Lower lobe of right lung (tissue), 2 donors: ENCODE measurements at places on chromosomes 2 and 18. TPM values are rescaled to one million over a fixed set of nuclear protein-coding genes. Genes with fewer than 3 reads are reported as not detected.

DNA sequence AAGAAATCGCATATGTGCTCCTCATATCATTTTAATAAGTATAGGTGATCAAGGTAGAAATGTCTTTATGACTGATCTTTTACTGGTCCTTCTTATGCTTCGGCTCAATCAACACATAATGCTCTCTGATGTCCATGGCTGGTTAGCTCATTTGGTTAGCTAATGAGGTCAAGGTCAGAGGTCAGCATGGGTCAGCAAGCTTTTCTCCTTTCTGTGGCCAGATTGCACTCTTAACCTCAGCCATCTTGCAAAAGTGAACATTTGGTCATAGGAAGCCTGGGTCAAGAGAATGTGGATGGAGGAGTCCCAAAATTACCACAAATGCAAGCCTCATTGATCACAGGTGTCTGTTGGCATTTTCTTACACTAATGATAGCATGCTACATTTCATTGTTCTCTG is 35.4 kb upstream of the DARS1 start:
- no peaks in the 10 kb centered on the region for H3K36me3 ChIP-seq
- no peak overlapping the region for H3K4me3 ChIP-seq
- H3K27me3 ChIP-seq: no peaks in the 10 kb centered on the region
- peaks cover 31% of the 10 kb centered on the region for H3K4me1 ChIP-seq
- H3K27ac ChIP-seq: no peak overlapping the region
- DNase-seq: no peak

GRCh38 chr2:166013878-166014277 is 60.3 kb upstream of the TTC21B start:
- H3K4me1 ChIP-seq: no peaks in the 10 kb centered on the region
- no peaks in the 10 kb centered on the region for H3K27me3 ChIP-seq
- H3K27ac ChIP-seq: no peak overlapping the region
- H3K4me3 ChIP-seq: no peak overlapping the region
- H3K36me3 ChIP-seq: no peaks in the 10 kb centered on the region
- DNase-seq: no peak

The RTKN gene
- 27.5 TPM for total RNA-seq

- H3K27ac ChIP-seq: no peak overlapping the region
- no peak overlapping the region for H3K4me3 ChIP-seq
- DNase-seq: no peak
These were observed 78.0 kb downstream of the UPP2 start for GRCh38 chr2:158179660-158180059.

GRCh38 chr2:152920846-152921245 is 202.4 kb downstream of the ARL6IP6 start:
- DNase-seq: no peak
- no peak overlapping the region for H3K27ac ChIP-seq
- no peaks in the 10 kb centered on the region for H3K27me3 ChIP-seq
- H3K4me1 ChIP-seq: peaks cover 4% of the 10 kb centered on the region
- H3K4me3 ChIP-seq: no peak overlapping the region
- H3K36me3 ChIP-seq: no peaks in the 10 kb centered on the region

DNA sequence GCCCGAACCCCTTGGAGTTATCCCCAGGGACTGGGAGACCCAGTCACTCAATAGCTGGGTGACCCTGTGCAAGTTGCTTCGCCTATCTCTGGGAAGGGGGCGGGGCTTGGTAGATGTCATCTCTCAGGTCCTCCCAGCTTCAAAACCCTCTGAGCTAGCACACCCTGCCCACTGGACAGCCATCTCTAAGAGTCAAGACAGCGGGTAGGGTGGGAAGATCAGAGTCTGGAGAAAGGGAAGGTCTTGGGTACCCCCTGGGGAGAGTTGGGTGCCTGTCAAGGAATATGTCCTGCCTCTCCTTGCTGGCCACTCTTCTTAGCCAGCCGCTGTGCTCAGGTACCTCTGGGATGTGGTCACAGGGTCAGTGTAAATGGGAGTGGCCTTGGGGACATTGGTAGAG is 8.0 kb downstream of the GLI2 start:
- peaks cover 5% of the 10 kb centered on the region for H3K4me1 ChIP-seq
- H3K4me3 ChIP-seq: no peak overlapping the region
- H3K27ac ChIP-seq: no peak overlapping the region
- DNase-seq: no peak

DNA sequence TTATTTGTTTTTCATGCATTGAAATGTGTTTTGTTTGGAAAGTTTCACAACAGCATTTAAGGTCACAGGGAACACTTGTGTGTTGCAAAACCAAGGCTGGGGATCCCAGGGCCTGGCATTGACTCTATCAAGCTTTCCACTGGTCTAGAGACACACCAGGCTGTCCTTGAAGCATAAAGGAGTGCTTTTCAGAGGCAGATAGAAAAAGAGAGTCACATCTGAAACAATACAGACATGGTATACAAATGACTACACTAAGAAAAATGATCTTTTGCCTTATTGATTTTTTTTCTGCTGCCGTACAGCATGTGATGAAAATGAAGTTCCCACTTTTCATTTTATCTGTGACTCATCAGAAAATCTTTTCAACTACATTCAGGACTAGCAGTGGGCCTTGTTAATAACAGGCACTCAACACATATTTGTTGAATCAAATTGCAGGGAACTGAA is 61.9 kb upstream of the ZCCHC2 start:
- peak; percentile 50 for DNase-seq
- H3K27ac ChIP-seq: no peak overlapping the region
- no peaks in the 10 kb centered on the region for H3K36me3 ChIP-seq
- H3K27me3 ChIP-seq: no peaks in the 10 kb centered on the region
- peaks cover 8% of the 10 kb centered on the region for H3K4me1 ChIP-seq

- no peaks in the 10 kb centered on the region for H3K36me3 ChIP-seq
- no peak for DNase-seq
- no peak overlapping the region for H3K4me3 ChIP-seq
- H3K27ac ChIP-seq: no peak overlapping the region
These were observed 67.3 kb upstream of the TEX51 start for GRCh38 chr2:126831234-126832005.

DNA sequence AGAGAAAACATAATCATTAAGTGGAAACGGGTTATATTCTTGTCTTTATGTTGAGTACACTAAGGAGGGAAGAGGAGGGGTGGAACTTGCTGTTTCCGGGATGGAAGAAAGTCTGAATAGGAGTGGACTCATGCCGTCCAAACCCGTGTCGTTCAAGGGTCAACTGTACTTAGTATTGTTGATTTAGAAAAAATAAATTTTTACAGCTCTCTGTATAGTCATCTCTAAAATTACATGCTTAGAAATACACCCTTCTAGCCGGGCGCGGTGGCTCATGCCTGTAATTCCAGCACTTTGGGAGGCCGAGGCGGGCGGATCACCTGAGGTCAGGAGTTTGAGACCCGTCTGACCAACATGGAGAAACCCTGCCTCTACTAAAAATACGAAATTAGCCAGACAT is 29.4 kb downstream of the RIF1 start:
- H3K4me3 ChIP-seq: no peak overlapping the region
- no peaks in the 10 kb centered on the region for H3K27me3 ChIP-seq
- H3K36me3 ChIP-seq: peaks cover 95% of the 10 kb centered on the region
- no peaks in the 10 kb centered on the region for H3K4me1 ChIP-seq
- no peak overlapping the region for H3K27ac ChIP-seq
- no peak for DNase-seq

DNA sequence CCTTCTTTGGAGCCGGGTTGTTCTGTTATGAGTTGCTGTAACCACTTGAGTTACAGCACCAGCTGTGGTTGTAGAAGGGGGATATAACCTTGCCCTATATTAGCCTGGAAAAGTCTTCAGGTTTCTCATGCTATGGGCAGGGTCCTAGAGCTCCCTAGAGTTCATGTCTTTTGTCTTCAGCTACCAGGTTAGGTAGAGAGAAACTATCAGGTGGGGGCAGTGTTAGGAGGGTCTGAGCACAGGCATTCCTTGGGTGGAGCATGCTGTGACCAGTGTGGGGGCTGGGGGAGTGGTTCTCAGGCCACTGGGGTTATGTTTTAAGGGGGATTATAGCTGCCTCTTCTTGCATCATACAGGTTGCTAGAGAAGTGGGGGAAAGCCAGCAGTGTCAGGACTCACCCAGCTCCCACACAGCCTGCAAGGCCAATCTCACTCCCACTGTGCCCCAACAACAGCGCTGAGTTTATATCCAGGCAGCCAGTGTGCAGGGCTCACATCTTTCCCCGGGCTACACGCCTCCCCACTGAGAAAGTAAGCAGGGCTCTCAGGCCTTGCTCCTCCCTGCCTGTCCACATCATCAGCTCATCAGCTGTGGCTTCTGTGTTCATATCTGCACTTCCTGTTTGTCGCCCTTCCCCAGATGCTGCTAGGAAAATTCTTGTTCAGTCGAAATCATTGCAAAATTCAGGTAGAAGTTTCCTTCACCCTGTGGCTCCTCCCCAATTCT is 133.8 kb upstream of the NRXN1 start:
- H3K36me3 ChIP-seq: no peaks in the 10 kb centered on the region
- no peak overlapping the region for H3K27ac ChIP-seq

DNA sequence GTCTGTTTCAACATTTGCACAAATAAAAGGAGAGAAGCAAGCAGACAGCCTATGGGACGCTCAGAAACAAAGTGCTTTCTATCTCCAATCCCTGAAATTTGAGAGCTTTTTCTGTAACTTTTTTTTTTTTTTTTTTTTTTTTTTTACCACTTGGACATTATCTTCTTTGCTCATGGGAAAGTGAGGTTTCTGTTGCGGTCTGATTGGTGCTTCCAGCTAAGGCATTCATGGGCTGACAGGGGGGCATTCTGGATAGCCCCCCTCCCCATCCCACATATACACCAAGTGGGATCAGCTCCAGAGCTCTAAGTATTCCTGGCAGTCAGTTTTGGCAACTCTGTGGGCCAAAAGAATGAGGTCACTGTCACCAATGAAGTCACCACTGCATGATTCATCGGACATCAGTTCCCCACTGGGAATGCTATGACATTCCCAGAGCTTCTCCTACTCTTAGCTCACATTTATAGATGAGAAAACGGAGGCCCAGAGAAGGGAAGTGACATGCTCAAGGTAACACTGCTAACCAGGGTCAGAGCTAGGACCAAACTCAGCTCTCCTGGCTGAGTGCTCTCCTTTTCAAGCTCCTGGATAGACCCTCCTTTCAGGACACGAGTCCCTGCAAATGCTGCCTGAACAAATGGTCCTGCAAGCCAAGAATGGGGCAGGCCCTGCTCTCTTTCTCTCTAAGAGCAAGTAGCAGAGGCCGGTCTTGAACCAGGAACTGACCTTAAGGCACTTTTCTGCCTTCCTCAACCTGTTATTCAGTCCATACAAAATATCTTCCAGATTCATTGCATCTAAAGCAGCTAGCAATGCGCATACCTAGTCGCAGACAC is 61.3 kb downstream of the TMEM247 start:
- H3K27ac ChIP-seq: peak overlapping the region; percentile 83
- peaks cover 66% of the 10 kb centered on the region for H3K4me1 ChIP-seq
- H3K27me3 ChIP-seq: no peaks in the 10 kb centered on the region
- DNase-seq: no peak
- H3K36me3 ChIP-seq: no peaks in the 10 kb centered on the region

DNA sequence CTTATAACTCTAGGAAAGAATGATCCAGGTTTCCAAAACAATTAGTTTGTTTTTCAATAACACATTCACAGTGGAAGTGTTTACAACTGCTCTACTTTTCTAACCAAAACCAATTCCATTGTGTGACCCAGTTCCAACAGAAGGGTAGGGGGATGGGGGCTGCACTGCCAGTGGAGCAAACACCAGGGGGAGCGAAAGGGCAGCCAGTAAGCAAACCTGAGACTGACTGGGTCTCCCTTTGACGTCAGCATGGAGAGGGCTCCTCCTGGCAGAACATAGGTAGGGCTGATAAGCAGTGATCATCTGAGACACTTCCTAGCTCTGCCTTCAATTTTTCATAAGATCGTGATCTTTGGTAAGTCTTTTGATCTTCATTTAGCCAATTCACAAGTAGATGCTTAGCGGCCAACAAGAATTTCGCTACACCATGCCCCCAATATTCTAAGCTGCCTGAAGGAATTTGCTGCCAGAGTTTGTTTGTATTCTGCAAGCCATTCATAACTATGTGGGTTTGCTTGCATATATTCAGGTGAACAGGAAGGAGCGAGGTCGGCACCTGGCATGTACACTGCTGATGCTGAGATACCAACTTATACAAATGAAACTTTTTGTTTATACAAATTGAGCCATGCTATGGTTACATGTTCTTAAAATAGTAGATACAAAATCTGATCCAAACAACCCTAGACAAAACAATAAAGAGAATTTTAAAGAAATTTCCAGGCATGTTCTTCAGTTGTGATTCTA is 45.9 kb downstream of the ST6GAL2 start:
- DNase-seq: no peak
- no peaks in the 10 kb centered on the region for H3K36me3 ChIP-seq
- H3K27me3 ChIP-seq: no peaks in the 10 kb centered on the region
- no peaks in the 10 kb centered on the region for H3K4me1 ChIP-seq
- no peak overlapping the region for H3K4me3 ChIP-seq

The CD8B2 gene
- 0.21 TPM for total RNA-seq

DNA sequence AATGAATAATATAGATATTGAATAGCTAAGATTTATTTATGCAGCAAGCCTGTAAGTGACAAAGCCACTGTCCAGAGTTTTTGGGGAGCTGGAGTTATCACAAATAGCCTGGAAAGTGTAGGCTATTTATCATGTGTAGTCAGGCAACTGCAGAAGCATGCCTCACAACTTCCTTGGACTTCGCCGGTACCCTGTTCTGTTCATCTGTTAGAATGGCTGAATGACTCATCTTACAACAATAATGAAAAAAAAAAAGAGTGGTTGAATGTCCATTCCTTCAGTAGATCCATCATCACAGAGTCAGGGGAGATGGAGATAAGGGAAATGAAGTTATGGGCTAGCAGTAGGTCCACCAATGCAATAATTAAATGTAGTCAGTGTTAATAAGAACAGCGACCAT is 24.0 kb upstream of the ATP5MC3 start:
- no peak overlapping the region for H3K4me3 ChIP-seq
- DNase-seq: no peak
- H3K36me3 ChIP-seq: no peaks in the 10 kb centered on the region
- peaks cover 3% of the 10 kb centered on the region for H3K27me3 ChIP-seq
- H3K4me1 ChIP-seq: peaks cover 5% of the 10 kb centered on the region

The MAP3K20 gene
- 40.8 TPM for total RNA-seq

DNA sequence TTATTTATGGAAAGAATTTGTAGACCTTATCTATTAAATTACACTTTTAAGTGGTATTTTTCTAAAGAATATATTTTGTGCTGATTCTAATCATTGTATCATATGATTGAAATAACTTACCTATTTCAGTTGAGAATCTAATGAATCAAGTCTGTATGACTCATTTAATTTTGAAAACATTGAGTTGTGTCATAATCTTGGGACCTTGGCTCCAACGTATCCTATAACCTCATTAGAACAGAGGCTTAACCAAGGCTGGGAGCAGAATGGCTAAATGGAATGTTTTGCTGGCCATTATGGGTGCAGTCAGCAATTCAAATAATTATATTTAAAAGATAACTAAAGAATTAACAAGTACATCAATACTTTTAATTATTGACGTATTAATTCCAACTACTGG is 19.6 kb upstream of the GULP1 start:
- H3K27ac ChIP-seq: no peak overlapping the region
- no peak for DNase-seq
- no peaks in the 10 kb centered on the region for H3K36me3 ChIP-seq
- H3K4me1 ChIP-seq: no peaks in the 10 kb centered on the region

DNA sequence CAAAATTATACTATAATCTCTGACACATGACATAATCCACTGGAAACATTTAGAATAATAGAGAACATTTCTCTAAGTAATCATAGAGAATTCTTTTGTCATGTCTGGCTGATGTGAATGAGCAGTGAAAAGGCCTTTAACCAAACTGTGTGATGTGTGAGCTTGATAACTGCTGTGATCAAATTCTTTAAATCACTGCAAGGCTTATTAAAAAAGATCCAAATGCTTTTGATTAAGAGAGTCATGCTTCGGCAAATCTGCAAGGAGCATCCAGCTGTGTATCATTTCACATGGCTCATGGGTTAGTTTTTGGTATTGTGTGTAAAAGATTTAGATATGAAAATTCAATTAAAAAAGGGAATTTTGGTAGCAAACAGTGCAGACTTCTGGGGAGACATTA is 58.6 kb upstream of the TFPI start:
- no peaks in the 10 kb centered on the region for H3K36me3 ChIP-seq
- no peaks in the 10 kb centered on the region for H3K27me3 ChIP-seq
- DNase-seq: no peak
- H3K27ac ChIP-seq: no peak overlapping the region
